ENCODE measurements at places on chromosomes 7 and 10. TPM values are rescaled to one million over a fixed set of nuclear protein-coding genes. Genes with fewer than 3 reads are reported as not detected.
A peak's percentile ranks its signal among the peaks of the same experiment; 100 is the strongest.

- no peaks in the 10 kb centered on the region for H3K27me3 ChIP-seq
- DNase-seq, result no peak
- no peak overlapping the region for H3K27ac ChIP-seq
- no peaks in the 10 kb centered on the region for H3K36me3 ChIP-seq
- no peaks in the 10 kb centered on the region for H3K4me1 ChIP-seq
- no peak overlapping the region for H3K4me3 ChIP-seq
Measured at GRCh38 chr7:531777-532176, 12.1 kb upstream of the PDGFA start.

GRCh38 chr7:154928136-154929005, 74.6 kb downstream of the PAXIP1 start:
- H3K27ac ChIP-seq, result peak overlapping the region; percentile 79
- H3K27me3 ChIP-seq, result no peaks in the 10 kb centered on the region
- H3K36me3 ChIP-seq, result no peaks in the 10 kb centered on the region

- peaks cover 5% of the 10 kb centered on the region for H3K4me1 ChIP-seq
- no peaks in the 10 kb centered on the region for H3K36me3 ChIP-seq
- DNase-seq, result no peak
- H3K27ac ChIP-seq, result peak overlapping the region; percentile 6
Measured at GRCh38 chr7:140315498-140316164, 82.7 kb downstream of the SLC37A3 start.

DNA sequence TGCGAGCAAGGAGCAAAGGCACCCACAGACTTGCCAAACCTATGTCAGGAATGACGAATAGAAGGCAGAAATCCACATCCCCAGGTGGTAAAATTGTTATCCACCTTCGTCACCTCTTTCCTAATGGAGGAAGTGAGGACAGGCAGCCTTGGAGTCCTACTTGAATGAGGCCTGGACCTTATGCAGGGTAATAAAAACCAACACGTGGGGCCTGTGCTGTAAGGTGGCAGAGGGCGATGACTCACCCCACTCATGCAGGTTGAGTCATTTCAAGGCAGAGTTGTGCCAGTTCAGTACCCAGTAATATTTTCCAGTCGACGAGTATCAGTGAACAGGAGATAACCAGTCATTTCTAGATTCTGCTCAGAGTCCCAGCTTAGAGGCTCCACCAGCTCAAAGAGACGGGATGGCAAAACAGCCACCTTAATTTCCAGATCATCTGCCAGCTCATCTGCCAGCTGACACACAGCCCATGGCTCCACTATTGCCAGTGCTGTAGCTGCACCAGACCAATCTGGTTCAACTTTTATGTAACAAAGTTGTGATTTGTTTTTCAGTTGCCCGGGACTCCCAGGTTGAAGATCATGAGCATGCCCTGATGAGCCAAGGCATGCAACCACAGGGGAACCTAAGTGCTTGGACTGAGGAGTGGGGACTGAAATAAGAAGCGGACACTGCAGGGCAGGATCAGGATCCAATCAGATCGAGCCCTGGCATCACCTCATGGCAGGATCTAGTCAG, 176.2 kb upstream of the ITGB1 start:
- H3K36me3 ChIP-seq, result no peaks in the 10 kb centered on the region
- no peaks in the 10 kb centered on the region for H3K27me3 ChIP-seq
- peak overlapping the region; percentile 92 for H3K27ac ChIP-seq
- H3K4me1 ChIP-seq, result peaks cover 22% of the 10 kb centered on the region
- no peak overlapping the region for H3K4me3 ChIP-seq

GRCh38 chr10:5913736-5914135, 23.7 kb downstream of the FBH1 start:
- H3K36me3 ChIP-seq, result no peaks in the 10 kb centered on the region
- H3K27ac ChIP-seq, result no peak overlapping the region

- no peak overlapping the region for H3K27ac ChIP-seq
- H3K4me3 ChIP-seq, result no peak overlapping the region
- no peaks in the 10 kb centered on the region for H3K27me3 ChIP-seq
- no peaks in the 10 kb centered on the region for H3K36me3 ChIP-seq
- no peaks in the 10 kb centered on the region for H3K4me1 ChIP-seq
Measured at GRCh38 chr10:5391790-5392189, 12.8 kb downstream of the TUBAL3 start.

The NPC1L1 gene
- total RNA-seq, result 20.6 TPM

The MSMB gene
- 2.2 TPM for total RNA-seq

DNA sequence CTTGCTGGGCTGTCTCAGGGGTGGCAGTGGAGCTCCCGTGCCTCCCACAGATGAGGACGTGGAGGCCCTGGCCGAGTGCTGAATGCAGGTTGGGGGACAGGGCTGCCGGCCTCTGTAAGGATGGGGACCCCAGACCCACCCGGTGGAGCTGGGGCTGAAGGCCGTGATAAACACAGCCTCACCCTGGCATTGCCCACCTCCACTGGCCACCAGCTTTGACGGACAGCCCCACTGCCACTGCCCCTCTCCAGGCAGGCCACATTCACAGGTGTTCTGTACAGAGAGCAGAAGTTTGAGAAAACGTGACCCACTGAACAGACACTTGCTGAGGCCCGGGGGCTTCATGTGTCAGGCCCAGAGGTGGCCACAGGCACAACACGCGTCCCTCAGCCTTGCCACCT, 126.2 kb downstream of the LHPP start:
- H3K27ac ChIP-seq, result peak overlapping the region; percentile 72
- no peaks in the 10 kb centered on the region for H3K36me3 ChIP-seq
- H3K4me1 ChIP-seq, result peaks cover 14% of the 10 kb centered on the region

The OGDHL gene
- 9.5 TPM for total RNA-seq

- peak overlapping the region; percentile 12 for H3K27ac ChIP-seq
- H3K27me3 ChIP-seq, result no peaks in the 10 kb centered on the region
- DNase-seq, result no peak
- H3K4me3 ChIP-seq, result no peak overlapping the region
- H3K4me1 ChIP-seq, result no peaks in the 10 kb centered on the region
Measured at GRCh38 chr7:92622030-92622429, 31.8 kb upstream of the FAM133B start.
